ENCODE measurements at places on chromosomes 1 and 21.

GRCh38 chr1:188672153-188672552 lies 1805.5 kb downstream of the BRINP3 start:
- DNase-seq, result no peak

DNA sequence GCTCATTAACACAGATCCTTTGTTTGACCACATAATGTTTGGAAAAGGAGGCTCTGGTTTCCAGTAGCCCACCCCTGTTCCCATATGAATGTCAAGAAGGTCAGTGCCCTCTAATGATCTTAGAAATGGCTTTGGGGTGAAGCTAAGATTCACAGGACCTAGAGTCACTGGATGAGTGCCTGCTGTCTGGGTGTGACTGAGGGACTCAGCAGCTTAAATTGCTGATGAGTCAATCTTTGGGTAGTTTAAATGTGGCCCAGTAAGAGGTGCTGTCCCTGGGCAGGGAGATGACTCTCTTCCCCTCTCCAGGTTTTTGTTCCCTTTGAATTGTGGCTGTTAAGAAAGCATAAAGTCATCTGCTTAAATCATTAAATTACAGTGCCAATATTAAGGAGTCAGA lies 50.6 kb downstream of the L1TD1 start:
- no peak for DNase-seq

GRCh38 chr21:37202221-37203110 lies 64.7 kb downstream of the VPS26C start:
- no peak for DNase-seq

GRCh38 chr1:223339861-223340260 lies 24.1 kb downstream of the SUSD4 start:
- DNase-seq, result no peak

- no peak for DNase-seq
These were observed 133.8 kb upstream of the C1orf105 start for GRCh38 chr1:172286629-172287076.

- DNase-seq, result no peak
These were observed 3.6 kb downstream of the KCNE2 start for GRCh38 chr21:34367320-34367935.

DNA sequence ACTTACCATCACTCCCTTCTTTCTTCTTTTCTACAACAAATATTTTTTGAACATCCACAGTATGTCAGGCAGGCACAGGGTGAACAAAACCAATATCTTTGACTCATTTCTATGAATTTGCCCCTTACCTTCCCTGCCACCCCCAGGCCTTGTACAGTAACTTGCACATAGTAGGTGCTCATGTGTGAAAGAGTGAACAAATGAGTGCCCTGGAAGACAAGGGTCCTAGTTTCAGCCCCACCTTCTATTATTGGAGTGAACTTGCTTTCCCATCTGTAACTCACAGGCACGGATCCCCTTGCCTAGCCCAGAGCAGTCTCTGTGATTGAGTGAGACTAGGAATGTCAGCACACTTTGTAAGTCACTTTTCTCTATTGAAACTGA lies 12.8 kb downstream of the ZDHHC18 start:
- DNase-seq, result no peak

DNA sequence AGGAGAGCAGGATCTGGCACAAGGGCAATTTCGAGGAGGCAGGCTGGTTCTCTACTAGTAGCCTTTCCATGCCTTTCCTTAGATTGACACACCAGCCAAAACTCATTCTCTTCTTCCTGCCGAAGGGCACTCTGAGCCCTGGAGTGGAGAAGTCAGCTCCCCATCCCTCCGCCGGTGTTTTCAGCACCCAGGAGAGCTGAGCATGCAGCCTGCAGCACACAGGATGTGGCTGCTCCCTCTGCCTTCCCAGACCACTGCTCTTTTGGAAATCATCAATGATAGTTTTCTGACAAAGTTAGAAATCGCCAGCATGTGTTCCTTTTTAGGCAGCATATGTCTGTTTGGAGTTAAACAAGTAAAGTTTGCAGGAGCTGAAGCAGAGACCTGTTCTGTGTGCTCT lies 11.7 kb downstream of the RNU5D-1 start:
- DNase-seq, result no peak

- DNase-seq, result no peak
These were observed 50.2 kb downstream of the PRRX1 start for GRCh38 chr1:170714163-170714562.

DNA sequence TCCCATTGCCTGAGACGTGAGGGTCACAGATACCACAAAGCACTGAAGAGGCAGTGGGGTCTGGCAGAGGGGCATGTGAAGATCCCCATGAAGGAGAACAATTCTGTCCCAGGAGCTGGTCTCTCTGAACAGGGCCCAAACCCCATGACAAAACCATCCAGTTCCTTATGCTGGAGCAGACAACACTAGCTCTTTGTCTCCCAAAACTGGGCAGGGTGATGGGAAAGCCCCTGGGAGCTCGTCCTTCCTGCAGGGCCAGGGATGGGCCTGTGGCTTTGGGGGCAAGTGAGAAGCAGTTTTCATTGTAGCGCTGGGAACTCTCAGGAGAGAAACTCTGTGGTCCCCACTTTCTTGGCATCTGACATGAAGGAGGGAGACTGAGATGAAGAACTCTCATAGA lies 8.8 kb downstream of the ETV3L start:
- no peak for DNase-seq

DNA sequence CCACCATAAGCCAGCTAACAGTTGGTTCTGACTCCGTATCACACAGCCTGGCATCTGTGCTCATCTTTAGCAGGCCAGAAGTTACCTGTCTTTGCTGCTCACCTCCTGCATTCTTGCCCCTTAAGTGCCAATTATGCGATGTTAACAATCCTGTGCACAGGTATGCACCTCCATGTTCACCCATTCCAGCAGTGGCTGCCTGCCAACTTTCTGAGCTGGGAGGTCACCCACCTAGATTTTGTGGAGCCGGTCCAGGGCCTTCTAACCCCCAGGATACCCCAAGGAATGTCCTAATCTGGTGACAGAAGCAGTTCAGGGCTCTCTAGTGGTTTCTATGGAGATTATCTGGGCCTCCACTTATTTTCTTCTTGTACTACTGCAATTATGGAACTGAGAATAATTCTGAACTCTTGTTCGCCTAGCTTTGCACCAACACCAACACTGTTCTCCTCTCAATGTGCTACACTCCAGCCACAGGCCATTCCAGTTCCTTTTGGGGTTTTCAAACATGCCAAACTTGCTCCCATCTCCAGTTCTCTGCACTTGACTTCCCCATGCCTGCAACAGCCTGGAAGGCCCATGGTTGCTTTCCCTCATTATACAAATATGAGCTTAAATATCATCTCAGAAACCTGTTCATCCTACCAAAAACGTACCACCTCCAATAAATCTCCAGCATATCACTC lies 9.0 kb downstream of the BCAR3 start:
- DNase-seq, result no peak

DNA sequence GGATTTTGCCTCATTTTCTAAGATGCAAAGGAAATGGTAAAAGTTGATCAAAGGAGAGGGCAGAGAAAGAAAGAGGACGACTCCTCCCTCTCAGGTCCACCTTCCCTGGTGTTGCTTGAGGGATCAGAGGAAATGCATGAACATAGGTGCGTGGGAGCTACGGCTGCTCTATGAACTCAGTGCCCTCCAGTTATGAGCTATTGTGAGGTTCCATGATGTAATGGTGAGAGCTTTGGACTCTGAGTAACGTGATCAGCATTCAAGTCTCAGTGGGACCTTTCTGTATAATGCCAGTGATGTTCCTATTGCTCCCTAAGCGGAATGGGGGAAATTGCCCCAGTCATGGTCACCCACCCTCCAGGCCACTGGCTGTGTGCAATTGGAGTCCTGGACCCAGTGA lies 25.9 kb upstream of the NBPF3 start:
- no peak for DNase-seq

- DNase-seq, result no peak
These were observed 93.1 kb downstream of the MRPS6 start for GRCh38 chr21:34166468-34166867.

GRCh38 chr1:153428791-153429190 lies 12.5 kb downstream of the S100A7A start:
- no peak for DNase-seq

DNA sequence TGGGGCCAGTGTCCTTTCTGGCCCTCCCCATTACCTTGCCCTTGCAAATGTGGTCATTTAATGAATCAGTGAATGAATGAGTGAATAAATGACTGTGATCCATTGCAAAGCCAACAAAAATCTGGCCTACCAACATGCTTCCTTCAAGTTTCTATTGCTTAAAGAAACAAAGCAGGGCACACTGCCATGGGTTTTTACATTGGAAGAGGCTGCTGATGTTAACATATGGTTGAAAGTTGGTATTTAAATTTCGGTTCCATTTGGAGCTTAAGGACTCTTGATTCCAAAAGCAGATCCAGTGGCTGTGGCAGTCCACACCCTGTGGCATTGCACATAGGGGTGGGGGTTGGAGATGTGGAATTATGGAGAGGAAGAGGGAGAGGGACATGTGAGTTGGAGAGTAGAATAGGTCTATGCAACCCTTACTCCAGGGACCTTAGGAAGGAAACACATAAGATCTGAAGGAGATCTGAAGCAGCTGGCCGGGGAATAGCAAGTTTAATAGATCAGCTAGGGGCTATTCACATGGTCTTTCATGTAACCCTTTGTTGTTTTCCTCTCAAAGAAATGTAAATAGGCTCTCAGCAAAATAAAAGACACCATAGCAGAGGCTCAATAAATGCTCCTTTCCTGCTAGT lies 7.2 kb downstream of the ABCA4 start:
- no peak for DNase-seq

- no peak for DNase-seq
These were observed 86.8 kb downstream of the LRRC8C start for GRCh38 chr1:89719502-89720306.

DNA sequence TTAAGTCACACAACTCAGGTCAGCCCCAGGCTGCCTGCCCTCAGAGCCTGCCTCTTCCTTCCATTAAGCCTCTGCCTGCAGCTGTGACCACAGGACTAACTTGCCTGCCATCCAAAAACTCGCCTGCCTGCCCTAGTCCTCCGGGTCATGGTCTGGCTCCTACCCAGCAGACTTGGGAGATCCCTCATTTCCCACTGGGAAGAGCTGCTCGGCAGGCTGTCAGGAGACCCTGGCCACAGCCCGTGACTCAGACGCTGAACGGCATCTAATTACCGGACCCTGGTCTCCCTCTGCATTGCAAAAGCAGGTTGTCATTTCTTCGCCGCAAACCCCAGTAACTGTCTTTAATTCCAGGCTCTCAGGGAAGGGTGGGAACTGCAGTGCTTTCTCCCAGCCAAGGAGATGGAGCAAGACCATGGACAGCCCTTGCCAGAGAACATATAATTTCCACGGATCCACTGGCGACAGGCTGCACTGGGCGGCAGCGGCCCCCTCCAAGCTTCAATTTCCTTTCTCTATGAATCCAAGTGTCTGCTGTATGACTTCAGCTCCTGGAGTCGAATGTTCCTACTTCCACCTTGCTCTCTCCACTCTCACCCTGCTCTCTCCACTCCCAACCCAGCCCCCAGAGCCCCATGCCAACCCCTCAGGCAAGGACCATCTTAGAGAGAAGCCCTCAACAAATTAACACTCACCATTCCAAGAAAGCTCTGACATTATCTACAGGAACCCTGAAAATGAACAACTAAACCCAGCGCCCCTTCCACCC lies 20.4 kb downstream of the OLFML2B start:
- no peak for DNase-seq

DNA sequence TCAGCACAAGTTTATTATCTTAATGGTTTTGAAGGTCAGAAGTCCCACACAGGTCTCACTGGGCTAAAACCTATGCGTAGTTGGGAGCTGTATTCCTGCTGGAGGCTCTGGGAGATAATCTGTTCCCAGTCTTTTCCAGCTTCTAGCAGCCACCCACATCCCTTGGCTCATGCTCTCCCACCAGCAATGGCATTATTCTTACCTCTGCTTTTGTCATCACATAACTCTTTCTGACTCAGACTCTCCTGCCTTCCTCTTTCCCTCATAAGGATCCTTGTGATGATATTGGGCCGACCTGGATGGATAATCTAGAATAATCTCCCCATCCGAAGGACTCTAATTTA lies 122.2 kb upstream of the PRDX6 start:
- DNase-seq, result no peak

Data from esophagus squamous epithelium (tissue), 5 donors.